Stimulated activated CD4-positive, alpha-beta T cell treated with anti-CD3 and anti-CD28 coated beads, Interleukin-4, amount 100 ng/mL, for 48 hours (primary cell): ENCODE measurements at places on chromosomes 5 and 9.
A peak's percentile ranks its signal among the peaks of the same experiment; 100 is the strongest.

DNA sequence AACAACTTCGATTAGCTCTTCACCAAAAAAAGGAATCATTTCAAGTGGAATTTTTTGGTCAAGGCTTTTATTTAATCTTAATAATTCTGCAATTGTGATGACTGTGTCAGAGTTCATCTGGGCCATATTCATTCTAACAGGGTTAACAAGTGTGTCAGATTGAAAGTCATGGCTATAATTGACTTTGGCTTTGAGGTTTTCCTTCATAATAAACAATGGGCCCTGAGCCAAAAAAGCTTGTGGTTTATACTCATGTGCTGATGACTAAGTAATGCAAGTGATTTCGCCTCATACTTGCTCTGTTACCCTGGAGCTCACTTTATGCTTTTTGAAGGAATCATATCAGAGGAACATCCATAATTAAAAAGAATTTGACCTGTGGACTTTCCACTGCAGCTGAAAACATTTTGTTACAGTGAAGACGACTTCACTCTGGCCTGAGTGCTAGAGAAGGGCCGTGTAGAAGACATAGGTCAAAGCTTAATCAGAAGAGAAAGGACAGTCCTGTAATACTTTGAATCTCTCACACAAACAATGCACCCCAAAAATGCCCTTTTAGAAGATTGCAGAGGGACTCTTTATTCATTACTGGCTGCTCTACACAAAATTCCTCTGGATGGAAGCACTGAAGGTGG, 101.7 kb downstream of the GDNF start:
- peak; percentile 14 for DNase-seq

GRCh38 chr5:177301503-177302165, 1.9 kb downstream of the RAB24 start:
- DNase-seq = no peak

DNA sequence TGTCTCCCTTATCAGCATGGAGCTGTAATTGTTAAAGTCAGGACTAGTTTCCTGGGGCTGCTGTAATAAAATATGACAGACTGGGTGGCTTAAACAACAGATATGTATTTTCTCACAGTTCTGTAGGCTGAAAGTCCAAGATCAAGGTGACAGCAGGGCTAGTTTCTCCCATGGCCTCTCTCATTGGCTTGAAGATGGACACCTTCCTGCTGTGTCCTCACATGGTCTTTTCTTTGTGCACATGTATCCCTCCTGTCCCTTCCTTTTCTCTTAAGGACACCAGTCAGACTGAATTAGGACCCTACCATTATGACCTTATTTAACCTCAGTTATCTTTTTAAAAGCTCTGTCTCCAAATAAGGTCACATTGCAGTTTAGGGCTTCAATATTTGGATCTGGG, 700.5 kb upstream of the MEF2C start:
- no peak for DNase-seq

DNA sequence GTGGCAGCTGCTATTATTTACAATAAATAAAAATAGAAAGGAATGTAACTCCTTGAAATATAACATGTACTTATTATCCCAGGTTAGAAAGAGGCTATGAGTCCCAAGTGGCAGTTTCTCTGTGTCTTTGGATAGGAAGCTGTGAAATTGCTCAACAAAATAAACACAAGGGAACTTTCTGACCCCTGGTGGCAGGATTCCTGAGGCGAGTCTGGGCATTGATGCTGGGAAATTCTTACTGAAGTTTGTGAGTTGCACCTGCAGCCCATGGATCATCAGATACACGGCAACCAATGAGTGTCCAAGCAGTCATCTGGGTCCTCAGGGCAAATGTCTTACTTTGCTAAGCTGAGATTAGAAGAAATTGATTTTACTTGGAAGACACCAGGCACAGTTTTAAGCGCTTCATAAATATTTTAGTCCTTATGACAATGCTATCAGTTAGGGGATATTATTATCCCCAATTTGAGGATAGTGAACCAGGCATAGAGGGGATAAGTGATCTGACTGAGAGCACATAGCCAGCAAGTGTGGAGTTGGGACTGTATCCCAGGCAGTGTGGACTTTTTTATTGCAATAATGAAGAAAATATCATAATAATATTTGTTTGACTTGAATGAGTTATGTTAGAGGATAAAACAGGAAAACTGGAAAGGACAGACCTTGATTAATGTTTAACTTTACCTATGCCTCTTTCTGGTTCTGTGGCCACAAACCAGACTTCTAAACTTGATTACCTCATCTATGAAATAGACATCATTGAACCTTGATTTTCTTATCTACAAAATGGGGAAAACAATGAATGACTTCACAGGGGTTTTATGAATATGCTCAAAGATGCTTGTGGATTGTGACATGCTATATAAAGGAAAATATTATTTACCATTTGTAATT, 265.5 kb upstream of the ADAMTSL1 start:
- DNase-seq = no peak

GRCh38 chr9:99978221-99978620, 71.8 kb downstream of the STX17 start:
- no peak for DNase-seq

DNA sequence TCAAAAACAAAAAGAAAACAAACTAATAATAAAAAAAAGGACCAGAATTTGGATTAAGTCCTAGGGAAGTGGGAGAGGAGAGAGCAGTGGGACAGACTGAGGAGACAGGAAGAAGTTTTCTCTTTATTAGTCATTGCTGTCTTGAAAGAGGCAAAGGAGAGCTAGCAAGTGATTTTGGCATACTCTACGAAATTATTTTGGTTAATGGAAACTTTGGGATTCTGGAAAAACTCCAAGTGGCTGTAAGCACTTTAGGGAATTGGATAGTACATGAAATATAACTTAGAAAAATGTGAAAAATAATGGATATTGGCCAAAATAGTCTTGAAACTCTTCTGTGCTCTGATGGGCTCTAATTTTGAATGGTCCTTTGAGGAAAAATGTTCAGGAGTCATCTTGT, 1641.8 kb upstream of the WWC1 start:
- no peak for DNase-seq

DNA sequence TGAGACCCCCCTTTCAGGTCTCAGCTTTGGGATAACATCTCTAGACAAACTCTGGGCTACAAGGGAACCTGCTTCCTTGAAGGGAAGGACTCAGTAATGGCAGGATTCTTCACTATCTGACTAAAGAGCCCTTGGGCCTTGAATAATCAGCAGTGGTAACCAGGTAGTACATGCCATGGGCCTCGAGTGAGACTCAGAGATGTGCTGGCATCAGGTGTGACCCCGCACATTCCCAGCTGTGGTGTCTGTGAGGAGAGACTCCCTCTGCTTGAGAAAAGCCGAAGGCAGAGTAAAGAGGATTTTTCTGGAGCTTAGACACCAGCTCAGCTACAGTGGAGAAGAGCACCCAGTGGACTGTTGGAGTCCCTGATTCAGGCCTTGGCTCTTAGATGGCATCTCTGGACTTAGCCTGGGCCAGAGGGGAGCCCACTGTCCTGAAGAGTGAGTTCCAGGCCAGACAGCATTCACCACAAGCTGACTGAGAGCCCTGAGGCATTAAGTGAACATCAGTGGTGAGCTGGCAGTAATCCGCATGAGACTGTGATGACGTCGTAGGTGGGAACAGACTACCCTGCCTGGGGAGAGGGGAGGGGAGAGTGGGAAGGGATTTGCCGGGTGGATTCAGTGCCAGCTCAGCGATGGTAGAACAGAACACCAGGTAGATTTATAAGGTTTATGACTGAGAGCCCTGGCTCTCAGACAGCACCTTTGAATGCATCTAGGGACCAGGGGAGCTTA, 5.3 kb upstream of the ZNF782 start:
- DNase-seq = no peak

GRCh38 chr9:122904466-122904822, 715 bp downstream of the RC3H2 start:
- DNase-seq = no peak

- DNase-seq = no peak
Measured at GRCh38 chr5:172129256-172129910, 58.6 kb downstream of the STK10 start.

DNA sequence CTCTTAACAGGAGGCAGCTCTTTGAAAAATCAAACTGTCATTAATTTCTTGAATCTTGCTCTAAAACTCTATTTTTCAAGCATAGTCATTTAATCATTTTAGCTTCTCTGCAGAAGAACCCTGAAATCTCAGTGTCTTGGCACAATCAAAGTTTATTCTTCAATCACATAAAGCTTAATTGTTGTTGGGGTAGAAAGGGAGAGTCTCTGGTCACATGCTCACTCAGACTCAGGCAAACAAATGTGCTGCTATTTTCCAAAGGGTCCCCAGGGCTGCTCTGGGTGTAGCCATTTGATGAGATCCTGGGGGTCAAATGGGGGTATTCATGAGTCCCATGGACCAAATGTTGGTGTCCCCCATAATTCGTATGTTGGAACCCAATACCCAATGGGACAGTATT, 114.8 kb downstream of the MSX2 start:
- no peak for DNase-seq

- DNase-seq = no peak
Measured at GRCh38 chr9:121718084-121718483, 66.7 kb downstream of the DAB2IP start.

DNA sequence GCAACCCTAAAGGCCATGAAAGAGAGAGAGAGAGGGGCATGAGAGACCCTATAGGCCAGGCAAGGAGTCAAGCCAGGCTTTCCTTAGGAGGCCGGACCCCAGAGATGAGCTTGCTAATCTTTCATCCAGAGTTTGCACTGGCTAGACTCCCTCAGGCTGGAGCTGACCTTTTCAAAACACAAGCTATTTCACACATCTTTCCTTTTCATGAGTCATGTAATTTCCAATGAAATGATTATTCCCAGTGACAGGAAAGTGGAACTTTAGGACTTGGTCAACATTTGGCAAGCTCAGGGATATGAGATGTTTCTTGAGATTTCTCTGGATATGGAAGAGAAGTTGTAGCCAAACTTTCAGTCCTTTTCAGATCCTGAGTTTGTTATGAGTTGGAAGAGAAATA, 117.7 kb downstream of the TARS1 start:
- no peak for DNase-seq

DNA sequence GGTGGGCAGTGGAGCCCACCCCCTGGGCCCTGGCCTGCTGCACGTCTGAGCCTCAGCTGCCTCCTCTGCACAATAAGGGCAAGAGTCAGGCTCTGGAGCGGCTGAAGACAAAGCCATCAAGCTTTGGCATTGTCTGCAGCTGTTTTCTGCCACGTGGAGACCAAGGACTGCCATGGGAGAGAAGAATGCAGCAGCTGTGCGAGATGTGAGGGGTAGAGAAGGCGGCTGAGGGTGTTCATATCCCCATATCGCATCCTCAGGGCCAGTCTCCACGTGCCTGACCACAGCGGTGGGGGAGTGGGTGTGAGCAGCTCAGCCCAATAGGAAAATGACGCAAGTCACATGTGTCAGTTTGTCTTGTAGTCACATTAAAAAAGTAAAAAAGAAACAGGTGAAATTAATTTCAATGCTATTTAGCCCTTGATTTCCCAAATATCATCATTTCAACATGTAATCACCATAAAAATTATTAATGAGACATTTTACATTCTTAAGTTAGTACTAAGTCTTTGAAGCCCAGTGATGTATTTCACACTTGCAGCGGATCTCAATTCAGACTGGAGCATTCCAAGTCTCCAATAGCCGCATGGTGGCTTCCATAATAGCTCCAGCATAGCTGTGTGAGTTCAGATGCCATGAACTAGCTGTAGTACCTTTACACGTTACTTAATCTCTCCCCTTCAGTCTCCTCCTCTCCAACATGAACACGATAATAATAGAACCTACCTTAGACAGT, 6.6 kb downstream of the C1QTNF2 start:
- DNase-seq = no peak

- DNase-seq = no peak
Measured at GRCh38 chr5:159811712-159812111, 104.6 kb upstream of the ADRA1B start.

- no peak for DNase-seq
Measured at GRCh38 chr5:76351577-76351976, 51.5 kb upstream of the IQGAP2 start.

DNA sequence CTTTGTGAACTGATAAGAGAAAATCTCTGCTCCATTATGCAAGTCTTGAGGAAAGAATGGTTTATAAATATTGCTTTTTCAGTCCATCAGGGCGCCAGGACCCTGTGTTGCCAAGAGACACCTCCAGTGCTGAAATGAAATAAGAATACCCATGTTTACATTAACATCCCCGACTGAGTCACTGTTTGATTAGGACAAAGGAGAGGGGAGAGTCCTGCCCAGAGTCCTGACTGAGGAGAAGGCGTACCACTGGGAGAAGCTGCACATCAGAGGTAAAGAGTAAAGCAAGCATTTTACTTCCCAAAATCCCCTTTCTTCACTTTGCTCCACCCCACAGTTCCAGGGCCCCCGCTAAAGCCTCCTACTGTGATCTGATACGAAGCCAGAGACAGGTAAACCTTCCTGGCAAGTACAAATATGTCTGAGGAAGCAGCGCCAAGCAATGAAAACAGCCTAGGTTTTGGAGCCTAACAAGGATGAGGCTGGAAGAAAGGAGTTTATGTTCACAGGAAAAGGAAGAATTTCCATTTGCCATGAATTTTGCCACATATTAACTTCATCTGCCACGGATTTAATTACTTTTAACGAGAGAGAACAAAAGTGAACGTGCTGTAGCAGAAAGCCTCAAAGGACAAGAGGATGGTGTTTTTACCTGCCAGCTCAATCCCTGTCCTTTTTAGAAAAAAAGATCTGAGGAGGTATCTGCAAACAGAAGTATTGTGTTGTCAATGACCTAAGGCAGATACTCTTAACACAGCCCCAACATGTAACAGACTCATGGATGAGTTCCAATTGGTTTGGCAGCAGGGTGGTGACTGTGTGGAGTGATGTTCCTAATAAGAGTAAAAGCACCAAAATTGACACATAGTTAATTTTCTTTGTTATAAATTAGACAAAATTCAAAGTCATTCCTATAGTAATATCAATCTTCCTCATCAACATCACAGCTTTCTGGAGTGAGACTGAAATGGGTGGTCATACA, 209.4 kb upstream of the TLE4 start:
- no peak for DNase-seq

GRCh38 chr9:92432972-92433548, 8.8 kb upstream of the OMD start:
- no peak for DNase-seq

DNA sequence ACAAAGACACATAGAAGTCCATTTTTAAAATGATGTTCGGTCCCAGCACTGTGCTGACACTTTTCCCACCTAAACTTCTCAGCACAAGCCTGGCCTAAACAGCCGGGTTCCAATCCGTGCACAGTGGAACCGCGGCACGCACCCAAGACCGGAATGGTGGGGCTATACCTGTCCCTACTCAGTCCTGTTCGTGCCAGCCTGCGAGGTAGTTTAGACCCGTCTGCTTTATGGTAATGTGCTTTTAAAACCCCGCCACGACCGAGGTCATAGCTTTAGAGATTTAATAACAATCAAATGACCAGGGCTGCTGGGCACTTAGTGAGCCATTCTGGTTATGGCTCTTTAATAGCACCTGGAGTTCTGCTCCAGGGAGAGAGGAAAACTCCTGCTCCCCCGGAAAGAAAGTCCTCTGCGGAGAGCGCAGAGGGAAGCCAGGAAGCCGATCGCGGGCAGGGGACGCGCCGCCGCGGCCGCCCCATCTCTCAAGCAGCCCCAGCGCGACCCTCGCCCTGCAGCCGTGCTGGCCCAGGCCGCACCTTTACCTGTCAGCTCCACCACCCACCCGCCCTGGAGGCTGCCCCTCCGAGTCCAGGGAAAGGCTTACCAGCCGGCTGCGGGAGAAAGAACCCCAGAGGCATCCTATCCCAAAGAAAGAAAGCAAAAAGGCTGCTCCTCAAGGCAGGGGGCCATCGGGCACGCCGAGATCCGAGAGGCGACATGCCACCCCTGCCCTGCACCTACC, 511 bp downstream of the ARL15 start:
- no peak for DNase-seq

GRCh38 chr5:37835380-37835973, 4.4 kb downstream of the GDNF start:
- DNase-seq = no peak

- DNase-seq = no peak
Measured at GRCh38 chr9:129595311-129595741, 25.6 kb downstream of the C9orf50 start.
